Mammary epithelial cell (primary cell): ENCODE measurements at places on chromosomes 7 and 10. TPM values are rescaled to one million over a fixed set of nuclear protein-coding genes. Genes with fewer than 3 reads are reported as not detected.

- no peak for DNase-seq
Measured at GRCh38 chr10:98687685-98688084, 240.9 kb upstream of the HPS1 start.

GRCh38 chr7:128108641-128109423 is 77.6 kb upstream of the LRRC4 start:
- DNase-seq: no peak

DNA sequence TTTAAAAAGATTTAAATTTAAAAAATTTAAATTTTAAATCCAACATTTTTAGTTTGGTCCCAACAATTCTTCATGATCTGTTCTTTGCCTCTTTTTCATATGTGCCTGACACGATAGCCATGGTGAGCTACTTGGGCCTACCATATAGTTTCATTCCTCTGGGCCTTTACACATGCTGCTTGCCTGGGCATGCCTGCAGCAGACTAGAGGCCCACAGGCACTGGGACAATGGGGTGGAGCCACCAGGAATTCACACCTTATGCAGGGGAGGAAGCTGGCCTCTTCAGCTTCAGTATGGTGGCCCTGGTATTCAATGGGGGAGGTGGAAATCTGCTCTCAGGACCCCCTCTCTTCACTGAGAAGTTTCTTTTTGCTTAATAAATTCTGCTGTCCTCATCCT is 37.8 kb upstream of the ZNF365 start:
- DNase-seq: peak; percentile 49

The TAS2R40 gene
- not detected for polyA plus RNA-seq

- DNase-seq: no peak
Measured at GRCh38 chr7:157272351-157273207, 64.2 kb upstream of the DNAJB6 start.

The PVRIG gene
- not detected for polyA plus RNA-seq

DNA sequence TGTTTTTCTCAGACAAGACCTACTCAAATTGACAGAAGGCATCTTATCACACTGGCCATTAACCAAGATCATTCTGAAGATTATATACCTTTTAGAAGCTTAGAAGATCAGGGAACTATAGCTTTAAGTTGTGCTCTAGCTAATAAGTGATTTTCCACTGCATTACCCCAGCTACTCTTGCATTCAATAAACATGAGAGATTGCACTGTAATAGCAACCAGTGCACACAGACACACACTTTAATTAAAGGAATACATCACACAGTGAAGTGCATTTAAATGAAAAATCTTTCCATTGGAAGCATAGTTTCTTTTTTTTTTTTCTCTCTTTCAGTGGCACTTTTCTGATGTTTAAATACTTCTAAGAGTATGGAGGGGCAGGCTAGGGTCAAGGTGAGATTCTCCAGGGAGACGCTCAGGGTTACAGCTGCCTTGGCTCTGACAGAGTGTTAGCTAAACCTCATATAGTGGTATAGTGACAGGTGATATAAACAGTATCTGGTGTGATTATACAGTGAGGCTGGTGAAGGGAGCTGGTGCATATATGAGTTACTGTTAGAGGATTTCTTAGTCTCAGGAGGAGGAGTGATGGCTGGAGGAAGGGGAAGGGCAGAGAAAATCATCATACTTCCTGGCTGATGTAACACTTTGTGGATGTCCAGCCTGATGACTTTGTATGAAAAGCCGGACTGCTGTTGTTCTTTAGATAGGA is 369.5 kb downstream of the SORCS3 start:
- no peak for DNase-seq

- DNase-seq: no peak
Measured at GRCh38 chr10:92045641-92046106, 122.1 kb downstream of the BTAF1 start.

DNA sequence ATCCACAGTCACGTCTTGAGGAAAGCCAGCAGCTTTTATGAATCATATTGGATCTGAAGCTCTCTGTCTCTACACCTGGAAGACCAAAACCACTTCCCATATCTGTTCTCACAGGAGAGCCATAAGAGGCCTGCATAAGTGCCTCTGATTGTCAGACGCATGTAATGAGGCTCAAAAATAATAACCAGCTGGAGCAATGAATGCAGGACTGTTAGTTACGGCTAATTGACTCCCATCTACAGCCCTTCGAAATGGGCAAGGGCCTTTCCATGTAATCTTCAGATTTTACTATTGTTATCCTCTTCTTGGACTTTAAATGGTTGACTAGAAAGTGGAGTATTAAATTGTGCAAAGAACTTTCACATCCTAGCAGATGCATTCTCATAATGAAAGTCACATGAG is 4.4 kb upstream of the SEMA3C start:
- no peak for DNase-seq

GRCh38 chr7:22150221-22150620 is 204.5 kb upstream of the CDCA7L start:
- no peak for DNase-seq

- no peak for DNase-seq
Measured at GRCh38 chr10:42986633-42987032, 90.2 kb upstream of the RET start.

- no peak for DNase-seq
Measured at GRCh38 chr7:130273933-130274255, 7.2 kb downstream of the CPA2 start.

- no peak for DNase-seq
Measured at GRCh38 chr7:12879139-12879538, 191.7 kb downstream of the ARL4A start.

The NRP1 gene
- polyA plus RNA-seq: 81.4 TPM

DNA sequence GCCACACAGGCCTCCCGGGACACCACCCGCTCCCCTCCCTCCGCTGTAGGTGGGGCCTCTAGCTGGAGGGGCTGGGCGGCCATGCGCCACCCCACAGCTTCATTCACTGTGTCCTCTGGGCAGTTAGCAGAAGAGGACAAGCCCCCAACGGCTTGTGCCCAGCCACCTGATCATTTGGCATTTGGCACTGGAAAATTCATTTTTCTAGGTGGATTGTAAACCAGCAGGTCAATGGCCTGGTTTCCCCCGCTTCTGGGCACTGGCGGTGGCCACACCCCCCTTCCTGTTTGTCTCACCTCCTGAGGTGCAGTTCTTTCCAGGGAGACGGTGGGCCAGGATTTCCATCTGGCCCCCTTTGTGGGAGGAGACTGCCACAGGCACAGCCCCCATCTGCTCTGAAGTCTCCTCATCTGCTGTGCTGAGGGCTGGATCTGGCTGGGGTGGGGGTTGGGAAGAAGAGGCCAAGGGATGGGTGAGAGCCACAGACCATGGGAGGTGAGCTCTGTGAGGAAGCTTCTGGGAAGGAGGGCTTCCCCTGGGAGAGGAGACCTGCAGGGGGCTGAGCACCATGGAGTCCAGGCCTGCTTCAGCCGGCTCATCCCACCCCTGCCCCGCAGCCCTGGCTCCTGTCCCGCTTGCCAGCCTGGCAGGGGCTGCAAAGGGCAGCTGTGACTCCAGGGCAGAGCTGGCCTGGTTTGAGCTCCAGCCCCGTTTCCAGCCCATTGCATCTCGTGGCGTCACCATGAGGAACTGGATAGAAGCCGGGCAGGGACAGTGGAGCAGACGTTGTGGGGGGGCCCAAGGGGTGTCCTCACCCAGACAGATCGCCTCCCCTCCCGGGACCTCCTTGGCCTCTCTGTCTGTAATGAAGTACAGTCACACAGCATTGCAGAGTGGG is 40.1 kb upstream of the SLC29A3 start:
- no peak for DNase-seq

GRCh38 chr10:109931163-109931562 is 7.9 kb upstream of the XPNPEP1 start:
- DNase-seq: no peak

The C7orf33 gene
- polyA plus RNA-seq: not detected

DNA sequence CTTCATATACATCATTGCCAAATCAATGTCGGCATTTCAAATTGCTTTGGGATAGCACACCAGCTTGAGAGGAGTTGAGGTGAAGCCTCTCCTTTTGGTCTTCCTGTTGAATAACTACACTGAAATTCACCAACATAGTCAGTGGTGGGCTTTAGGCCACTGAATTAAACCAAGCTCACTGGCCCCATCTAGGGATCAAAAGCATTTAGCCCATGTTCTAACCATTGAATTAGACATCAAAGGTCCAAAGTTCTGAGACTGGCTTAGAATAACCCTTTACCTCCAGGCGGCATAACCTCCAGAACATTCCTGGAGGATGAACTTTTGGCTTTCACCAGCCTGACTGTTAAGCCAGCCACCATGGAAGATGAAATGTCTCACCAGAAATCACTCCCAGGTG is 54.6 kb downstream of the BPGM start:
- DNase-seq: no peak

GRCh38 chr10:131901181-131901829 is 497 bp downstream of the PPP2R2D start:
- DNase-seq: no peak

The TDRD1 gene
- polyA plus RNA-seq: not detected

- DNase-seq: no peak
Measured at GRCh38 chr7:33909755-33910154, 4.4 kb downstream of the BMPER start.

GRCh38 chr7:40915071-40915470 is 780.3 kb downstream of the SUGCT start:
- DNase-seq: no peak

DNA sequence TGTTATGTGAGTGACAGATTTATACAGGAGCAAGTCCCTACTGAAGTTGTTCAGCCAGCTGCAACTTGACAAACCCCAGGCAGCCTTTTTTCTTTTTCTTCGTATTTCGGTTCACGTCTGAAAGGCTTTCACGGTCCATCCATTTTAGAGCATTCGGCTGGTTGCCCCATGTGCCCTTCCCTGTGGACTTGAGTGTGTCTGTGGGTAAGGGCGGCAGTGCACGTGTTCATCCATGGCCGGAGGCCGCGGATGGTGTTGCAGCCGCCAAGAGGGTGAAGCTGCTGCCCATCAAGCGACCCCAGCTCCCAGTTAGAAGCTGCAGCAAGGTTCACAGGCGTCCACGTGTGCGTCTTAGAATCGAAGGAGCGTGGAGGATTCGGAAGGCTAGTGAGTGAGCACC is 35.9 kb downstream of the PPP2R2D start:
- DNase-seq: no peak

- peak; percentile 100 for DNase-seq
Measured at GRCh38 chr10:99619851-99620710, at the start of gene SLC25A28. TSS of gene SLC25A28 (minus strand) at chr10:99620439. CDS start at chr10:99620335, 104 bp downstream.

GRCh38 chr7:50221433-50221832 is 83.1 kb upstream of the IKZF1 start:
- no peak for DNase-seq

GRCh38 chr7:80918399-80918798 is 452 bp downstream of the SEMA3C start:
- no peak for DNase-seq

DNA sequence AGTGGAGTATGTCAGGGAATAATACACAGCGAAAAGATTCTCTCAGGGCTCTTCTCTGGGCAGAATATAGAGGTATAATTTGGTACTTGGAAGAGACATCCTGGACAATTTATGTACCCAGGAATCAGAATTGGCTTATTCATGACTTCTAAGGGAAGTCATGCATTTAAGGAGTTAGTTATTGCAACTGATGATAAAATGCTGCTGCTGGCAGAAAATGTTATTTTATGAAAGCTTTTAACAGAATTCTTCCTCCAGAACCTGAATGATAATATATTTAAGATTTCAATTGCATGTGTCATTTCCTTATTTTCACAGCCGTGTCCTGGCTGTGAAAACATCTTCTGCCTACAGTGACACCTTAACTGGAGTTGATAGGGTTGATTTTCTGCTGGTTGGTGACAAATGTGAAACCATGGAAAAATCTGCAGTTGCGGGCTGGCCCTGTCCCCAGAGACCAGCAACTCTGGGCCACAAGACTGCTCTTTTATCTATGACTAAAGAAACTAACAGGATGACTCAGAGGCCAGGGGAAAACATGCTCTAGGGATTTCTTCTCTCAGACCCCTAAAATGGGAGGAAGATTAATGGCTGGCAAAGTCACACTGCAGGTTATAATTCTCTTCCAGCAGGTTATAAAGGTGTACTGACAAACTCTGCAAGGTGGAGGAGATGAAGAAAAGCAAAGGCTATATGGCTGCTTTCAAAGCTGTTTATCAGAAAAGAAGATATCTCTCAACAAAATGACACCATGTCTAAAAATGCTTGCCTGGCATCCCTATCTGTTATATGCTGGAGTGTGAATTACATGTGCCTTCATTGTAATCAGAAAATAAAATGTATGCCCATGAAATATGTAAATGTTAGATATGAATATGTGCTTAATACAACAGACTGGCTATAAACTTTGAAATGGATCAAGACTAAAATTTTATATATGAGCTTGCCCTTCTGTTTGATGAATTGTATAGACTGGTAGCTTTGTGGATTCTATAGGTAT is 12.1 kb upstream of the TRUB1 start:
- DNase-seq: peak; percentile 31
